CD4-positive, alpha-beta memory T cell (primary cell): ENCODE measurements at places on chromosomes 16 and 17. TPM values are rescaled to one million over a fixed set of nuclear protein-coding genes. Genes with fewer than 3 reads are reported as not detected.

Gene TBX21
- polyA plus RNA-seq = 11.5 TPM

Gene TEX14
- polyA plus RNA-seq = not detected

Gene SPATA22
- polyA plus RNA-seq = not detected

Gene CTCF
- 85.7 TPM for polyA plus RNA-seq

Gene TNP2
- polyA plus RNA-seq = not detected

Gene VMP1
- polyA plus RNA-seq = 52.9 TPM

Gene IGSF6
- 0.31 TPM for polyA plus RNA-seq

Gene CNTNAP4
- polyA plus RNA-seq = not detected
